ENCODE measurements at places on chromosomes 5 and 9. TPM values are rescaled to one million over a fixed set of nuclear protein-coding genes. Genes with fewer than 3 reads are reported as not detected.

The SPATA31D4 gene
- not detected for polyA plus RNA-seq

The GRM6 gene
- 0.30 TPM for polyA plus RNA-seq

The CCNI2 gene
- polyA plus RNA-seq, result not detected

The TNFSF15 gene
- 0.30 TPM for polyA plus RNA-seq

DNA sequence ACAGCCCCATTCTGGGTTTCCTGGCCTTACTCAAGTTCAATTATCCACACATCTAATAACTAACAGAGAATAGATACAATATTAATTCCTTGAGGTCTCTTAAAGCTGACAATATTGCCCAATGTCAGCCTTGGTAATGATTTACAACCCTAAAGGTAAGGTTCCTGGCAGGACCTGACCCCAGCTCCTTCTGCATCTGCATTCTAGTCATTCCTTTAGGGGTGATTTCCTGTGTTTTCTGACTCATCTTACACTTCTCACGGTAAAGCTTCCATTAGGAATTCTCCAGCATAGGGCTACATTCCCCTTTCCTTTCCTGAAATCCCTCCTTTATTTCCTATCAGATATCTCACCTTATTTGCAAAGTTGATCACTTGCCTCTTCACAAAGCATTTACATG lies 9.3 kb downstream of the HAVCR1 start:
- no peak for DNase-seq

- DNase-seq, result no peak
These were observed 9.6 kb downstream of the PIP5K1B start for GRCh38 chr9:68714416-68715180.

- DNase-seq, result no peak
These were observed 58.7 kb upstream of the NFIB start for GRCh38 chr9:14372437-14373335.

- DNase-seq, result no peak
These were observed 41.3 kb downstream of the PTPN3 start for GRCh38 chr9:109456811-109457210.

- no peak for DNase-seq
These were observed 518.2 kb upstream of the TLE4 start for GRCh38 chr9:79053598-79053997.

DNA sequence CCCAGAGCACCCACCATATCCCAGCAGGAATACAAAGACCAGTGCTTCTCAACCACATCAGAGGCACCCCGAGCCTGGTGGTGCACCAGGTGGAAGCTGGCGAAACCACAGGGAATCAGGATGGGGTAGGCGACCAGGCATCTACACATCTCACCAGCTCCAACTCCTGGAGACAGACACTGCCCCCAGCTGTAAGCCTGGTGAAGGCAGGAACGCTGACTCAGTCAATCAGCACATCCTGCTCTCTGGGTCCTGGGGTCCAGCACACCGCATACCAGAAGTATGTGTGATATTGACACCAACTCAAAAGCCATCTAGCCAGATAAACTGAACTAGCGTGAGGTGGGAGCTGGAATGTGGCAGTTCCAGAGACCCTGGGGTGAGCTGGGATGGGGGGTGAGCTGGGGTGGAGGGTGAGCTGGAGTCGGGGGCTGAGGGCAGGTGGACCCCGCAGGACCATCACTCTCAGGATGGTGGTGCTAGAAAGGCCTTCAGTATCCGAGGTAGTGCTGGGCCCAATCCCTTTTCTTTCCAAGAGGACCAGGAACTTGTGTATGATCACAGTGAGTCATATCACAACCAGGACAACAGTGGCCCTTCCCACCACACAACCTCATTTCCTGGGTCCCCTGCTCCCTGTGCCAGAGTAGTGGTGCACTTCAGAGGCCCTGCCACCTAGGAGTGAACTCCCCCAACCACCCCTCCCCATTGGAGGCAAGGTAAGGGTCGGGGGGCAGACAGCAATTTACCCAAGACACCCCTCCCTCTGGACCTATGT lies 2.5 kb downstream of the DBN1 start:
- no peak for DNase-seq

DNA sequence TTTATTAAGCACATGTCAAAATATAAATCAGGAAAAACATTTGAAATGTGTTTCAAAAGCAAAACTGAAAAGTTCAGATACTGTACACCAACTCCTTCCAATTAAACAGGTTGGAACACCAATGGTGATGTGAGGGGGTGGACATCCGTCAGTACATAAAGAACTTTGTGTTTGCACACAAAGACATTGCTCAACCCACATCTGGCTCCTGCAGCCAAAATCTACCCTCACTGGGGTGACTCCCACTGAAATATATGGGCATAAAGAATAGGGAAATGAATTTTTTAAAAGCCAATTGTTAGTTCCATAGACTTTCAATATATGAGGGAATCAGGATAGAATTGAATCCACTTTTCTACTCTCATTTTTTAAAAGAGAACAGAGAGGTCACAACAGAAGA lies 63.9 kb downstream of the MEGF9 start:
- DNase-seq, result no peak

DNA sequence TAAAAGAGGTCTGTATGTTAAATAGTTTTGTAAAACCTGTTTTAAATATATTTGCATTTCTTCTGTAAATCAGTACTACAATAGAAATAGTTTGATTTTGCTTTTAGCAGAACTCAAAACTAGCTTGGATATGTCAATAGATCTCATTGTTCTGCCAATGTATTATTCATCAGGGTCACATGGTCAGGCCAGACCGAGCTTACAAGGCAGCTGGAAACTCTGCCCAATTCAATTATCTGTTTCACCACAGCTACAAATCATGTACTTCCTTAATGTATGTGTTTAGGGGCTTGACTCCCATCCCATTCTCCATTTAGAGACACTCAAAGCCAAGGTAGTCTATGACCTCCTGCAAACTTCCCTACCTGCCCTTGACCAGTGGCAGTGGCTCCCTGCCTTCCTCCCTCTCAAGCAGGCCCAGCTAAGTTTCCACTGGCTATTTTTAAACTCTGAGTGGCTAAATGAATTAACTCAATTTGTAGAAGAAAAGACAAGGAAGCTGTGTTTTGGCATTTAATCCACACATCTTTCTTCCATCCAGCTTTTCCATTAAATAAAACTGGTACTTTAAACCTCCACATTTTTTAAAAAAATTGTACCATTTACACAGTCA lies 46.4 kb upstream of the SELENOP start:
- DNase-seq, result no peak

DNA sequence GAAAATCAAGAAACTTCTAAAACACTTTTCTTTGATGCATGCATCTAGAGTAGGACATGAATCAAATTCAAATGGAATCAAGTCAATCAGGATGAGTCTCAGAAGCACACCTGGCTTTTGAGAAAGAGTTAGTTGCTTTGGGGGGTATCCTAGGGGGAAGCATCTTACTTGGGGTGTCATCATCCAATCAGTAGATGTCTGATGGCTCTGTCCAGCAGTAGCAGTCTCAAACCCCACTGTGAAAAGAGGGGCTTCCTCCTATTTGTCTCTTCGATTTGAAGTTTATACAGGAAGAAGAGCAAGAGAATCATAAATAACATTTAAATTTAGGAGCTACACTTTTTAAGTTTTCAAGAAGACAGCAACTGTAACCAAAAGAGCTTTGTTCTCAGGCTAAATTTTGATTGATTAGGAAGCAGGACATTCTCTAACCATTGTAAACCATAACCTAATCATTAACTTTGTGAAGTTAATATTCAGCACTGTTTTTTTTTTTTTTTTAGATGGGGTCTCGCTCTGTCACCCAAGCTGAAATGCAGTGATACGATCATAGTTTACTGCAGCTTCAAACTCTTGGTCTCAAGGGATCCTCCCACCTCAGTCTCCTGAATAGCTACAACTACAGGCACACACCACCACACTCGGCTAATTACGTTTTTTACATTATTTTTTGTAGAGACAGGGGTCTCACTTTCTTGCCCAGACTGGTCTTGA lies 614.7 kb downstream of the CSNK1G3 start:
- no peak for DNase-seq
